ENCODE measurements at places on chromosomes 7 and 10.

DNA sequence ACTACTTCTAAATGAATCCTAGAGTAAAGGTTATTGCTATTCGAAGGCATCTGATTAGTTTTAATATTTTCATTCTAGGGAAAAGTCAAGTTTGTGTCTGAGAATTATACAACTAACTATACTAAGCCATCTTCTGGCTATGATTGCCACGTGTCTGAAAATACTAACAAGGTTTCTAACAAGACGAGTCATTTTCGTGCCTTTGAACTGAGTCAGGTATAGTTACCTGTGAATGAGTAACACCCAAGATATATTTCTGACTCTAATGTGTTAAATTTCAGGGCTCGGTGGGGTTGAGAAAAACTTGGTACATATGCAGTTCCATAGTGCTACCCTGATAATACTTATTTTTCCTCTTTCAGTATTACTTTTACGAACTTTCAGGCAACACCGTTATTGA is 35.5 kb downstream of the TASOR2 start:
- no peak for DNase-seq

DNA sequence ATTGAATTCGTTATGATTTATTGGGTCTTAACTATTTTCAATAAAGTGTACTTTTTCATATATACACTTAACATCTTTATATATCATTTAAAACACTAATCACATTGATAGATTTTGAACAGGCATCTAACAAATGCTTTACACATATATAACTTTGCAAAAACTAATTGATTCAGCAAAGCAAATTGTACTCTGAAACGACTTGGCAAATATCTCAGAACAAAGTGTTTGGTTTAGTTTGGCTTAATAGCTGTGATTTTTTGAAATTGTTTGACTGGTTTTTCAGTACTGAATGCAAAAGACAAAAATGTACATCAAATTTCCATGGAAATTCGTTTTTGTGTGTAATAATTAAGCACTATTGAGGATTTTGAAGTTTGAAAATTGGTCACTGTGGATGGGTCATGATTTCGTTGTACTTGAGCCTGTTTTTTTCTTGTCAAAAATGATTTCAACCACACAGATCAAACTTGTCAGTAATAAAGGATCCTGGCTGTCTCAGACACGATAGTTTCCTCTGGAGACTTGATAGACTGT is 125.3 kb upstream of the SLC25A13 start:
- no peak for DNase-seq

- DNase-seq: no peak
These were observed 11.5 kb upstream of the SUPV3L1 start for GRCh38 chr10:69168493-69168892.

- no peak for DNase-seq
These were observed 214.3 kb downstream of the FANK1 start for GRCh38 chr10:126110489-126111180.

DNA sequence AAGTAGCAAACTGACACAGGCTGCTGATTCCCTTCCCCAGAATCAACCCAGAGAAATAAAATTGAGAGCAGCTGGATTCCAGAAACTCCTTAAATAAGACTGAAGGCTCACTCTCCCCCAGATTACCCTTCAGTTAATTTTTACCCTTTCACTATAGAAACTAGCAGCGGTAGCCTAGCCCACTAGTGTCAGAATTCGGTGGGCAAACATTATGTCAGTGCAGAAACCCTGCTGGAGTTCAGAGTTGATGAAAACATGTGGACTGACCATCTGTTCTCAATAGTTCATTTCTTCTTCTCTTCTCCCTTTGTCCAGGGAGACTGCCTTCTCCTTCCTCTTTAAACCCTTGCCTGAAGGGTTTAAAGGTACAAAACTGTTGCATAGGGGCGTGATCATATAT is 100.1 kb downstream of the PODXL start:
- no peak for DNase-seq
